ENCODE measurements at places on chromosomes 1 and 21. TPM values are rescaled to one million over a fixed set of nuclear protein-coding genes. Genes with fewer than 3 reads are reported as not detected.

The PGLYRP4 gene
- total RNA-seq, result not detected

The LCE1F gene
- not detected for total RNA-seq

GRCh38 chr1:40769815-40770214, 13.8 kb upstream of the KCNQ4 start:
- DNase-seq, result no peak

The MPL gene
- 0.15 TPM for total RNA-seq

- DNase-seq, result no peak
Observed at GRCh38 chr1:23588749-23589548, 29.6 kb upstream of the ID3 start.

Data from WTC11 (cell line).